ENCODE measurements at places on chromosomes 2 and 18. TPM values are rescaled to one million over a fixed set of nuclear protein-coding genes. Genes with fewer than 3 reads are reported as not detected.

- no peak overlapping the region for H3K27ac ChIP-seq
- no peak overlapping the region for H3K4me3 ChIP-seq
- DNase-seq = no peak
- H3K4me1 ChIP-seq = peaks cover 6% of the 10 kb centered on the region
- no peaks in the 10 kb centered on the region for H3K36me3 ChIP-seq
Measured at GRCh38 chr2:128775914-128776285, 457.2 kb upstream of the HS6ST1 start.

Gene RMND5A
- 26.9 TPM for total RNA-seq

GRCh38 chr2:169104848-169105247 is 35.5 kb downstream of the DHRS9 start:
- H3K27me3 ChIP-seq = no peaks in the 10 kb centered on the region
- DNase-seq = no peak
- H3K36me3 ChIP-seq = no peaks in the 10 kb centered on the region
- peaks cover 50% of the 10 kb centered on the region for H3K4me1 ChIP-seq

DNA sequence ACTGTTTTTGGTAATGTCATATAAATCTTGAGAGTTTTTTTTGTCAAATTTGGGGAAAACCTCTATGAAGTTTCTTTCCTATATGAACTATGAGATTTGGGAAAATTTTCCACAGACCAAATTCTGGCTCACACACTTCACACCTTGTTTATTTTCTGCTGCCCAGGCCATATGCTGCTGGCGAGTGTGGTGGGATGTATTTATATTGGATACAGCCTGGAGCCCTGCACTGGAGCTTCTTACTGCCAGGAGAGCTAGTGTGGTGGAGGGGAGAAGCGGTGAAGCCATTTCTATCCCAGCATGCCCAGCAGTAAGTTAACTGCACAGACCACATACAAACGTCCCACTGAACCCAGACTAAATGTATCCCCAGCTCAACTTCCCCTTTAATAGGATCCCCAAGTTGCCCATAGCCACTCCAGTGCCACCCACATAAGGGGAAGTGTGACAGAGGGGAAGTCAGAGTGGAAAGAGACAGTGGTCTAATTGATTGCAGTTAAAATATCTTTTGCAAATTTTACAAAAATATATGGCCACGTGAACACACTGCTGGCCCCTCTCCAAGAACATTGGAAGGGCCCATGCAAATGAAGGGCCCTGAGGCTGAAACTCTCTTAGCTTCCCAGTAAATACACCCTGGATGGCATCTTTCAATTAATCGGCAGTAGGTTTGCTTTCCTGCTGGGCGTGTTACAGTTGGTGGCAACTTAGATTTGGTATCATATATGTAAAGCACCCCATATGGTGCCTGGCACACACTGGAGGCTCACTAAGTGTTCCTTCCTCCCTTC is 146.6 kb upstream of the ITGA6 start:
- peaks cover 9% of the 10 kb centered on the region for H3K4me1 ChIP-seq
- no peak overlapping the region for H3K27ac ChIP-seq
- no peaks in the 10 kb centered on the region for H3K36me3 ChIP-seq
- H3K27me3 ChIP-seq = peaks cover 10% of the 10 kb centered on the region

Gene COBLL1
- total RNA-seq = 222 TPM

Gene EHD3
- total RNA-seq = 40.3 TPM

GRCh38 chr2:241637795-241638660 is 535 bp downstream of the ATG4B start:
- H3K4me1 ChIP-seq = peaks cover 48% of the 10 kb centered on the region
- no peaks in the 10 kb centered on the region for H3K27me3 ChIP-seq
- peaks cover 12% of the 10 kb centered on the region for H3K36me3 ChIP-seq
- peak overlapping the region; percentile 91 for H3K4me3 ChIP-seq
- no peak for DNase-seq
- peak overlapping the region; percentile 83 for H3K27ac ChIP-seq

Gene MAP3K19
- not detected for total RNA-seq

GRCh38 chr2:175203621-175204496 is 22.3 kb upstream of the ATP5MC3 start:
- H3K27ac ChIP-seq = no peak overlapping the region
- H3K27me3 ChIP-seq = peaks cover 25% of the 10 kb centered on the region
- no peak overlapping the region for H3K4me3 ChIP-seq
- no peaks in the 10 kb centered on the region for H3K36me3 ChIP-seq
- no peak for DNase-seq
- H3K4me1 ChIP-seq = no peaks in the 10 kb centered on the region

DNA sequence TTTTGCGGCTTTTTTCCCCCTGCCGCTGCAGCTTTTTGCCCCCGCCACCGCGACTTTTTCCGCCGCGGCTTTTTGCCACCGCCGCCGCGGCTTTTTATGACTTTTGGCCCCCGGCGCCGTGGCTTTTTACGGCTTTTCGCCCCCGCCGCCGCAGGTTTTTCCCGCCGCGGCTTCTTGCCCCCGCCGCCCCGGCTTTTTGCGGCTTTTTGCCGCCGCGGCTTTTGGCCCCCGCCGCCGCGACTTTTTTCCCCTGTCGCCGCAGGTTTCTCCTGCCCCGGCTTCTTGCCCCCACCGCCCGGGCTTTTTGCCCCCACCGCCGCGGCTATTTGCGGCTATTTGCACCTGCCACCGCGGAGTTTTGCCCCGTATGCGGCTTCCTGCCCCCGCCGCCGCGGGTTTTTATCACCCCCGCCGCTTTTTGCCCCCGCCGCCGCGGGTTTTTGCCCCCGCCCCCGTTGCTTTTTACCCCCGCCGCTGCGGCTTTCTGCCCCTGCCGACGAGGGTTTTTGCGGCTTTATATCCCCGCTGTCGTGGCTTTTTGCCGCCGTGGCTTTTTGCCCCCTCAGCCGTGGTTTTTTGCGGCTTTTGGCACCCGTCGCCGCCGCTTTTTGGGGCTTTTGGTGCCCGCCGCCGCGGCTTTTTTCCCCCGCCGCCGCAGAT is 2750.9 kb downstream of the RPIA start:
- H3K36me3 ChIP-seq = no peaks in the 10 kb centered on the region
- H3K27ac ChIP-seq = no peak overlapping the region
- H3K4me1 ChIP-seq = peaks cover 7% of the 10 kb centered on the region
- DNase-seq = peak; percentile 30
- peak overlapping the region; percentile 68 for H3K4me3 ChIP-seq
- peaks cover 26% of the 10 kb centered on the region for H3K27me3 ChIP-seq

Gene UGT1A3
- total RNA-seq = not detected

DNA sequence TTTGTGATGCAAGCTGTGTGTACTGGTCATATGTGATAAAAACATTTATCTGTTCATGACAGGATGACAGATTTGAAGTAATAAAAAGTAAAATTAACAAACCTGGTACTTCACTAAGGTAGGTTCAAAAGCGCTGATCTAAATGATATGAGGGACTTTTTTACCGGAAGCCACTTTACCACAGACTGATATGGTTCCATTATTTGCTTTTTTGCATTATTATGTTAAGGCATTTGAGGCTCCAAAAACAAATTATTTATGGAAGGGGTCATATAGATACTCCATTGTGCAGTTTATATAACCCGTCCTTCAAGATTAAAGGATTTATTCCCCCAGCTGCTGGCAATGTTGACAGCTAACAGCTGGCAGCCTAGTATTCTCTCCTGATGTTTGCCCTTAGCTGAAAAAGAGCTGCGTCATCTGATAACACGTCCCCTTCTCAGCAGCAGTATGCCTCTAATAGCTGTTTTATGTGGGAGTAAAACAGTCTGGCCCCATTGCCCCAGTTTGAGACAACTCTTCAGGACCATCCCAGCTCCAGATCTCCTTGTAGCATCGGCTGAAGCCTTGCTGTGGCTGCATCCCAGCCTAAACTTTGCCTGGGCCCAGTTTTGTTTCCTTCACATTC is 84.8 kb upstream of the XIRP2 start:
- DNase-seq = no peak
- H3K36me3 ChIP-seq = no peaks in the 10 kb centered on the region
- H3K27ac ChIP-seq = no peak overlapping the region

Measured in activated B cell treated with CpG ODN at 0.5 μM for 24 hours (primary cell).